ENCODE measurements at places on chromosomes 5 and 9.

DNA sequence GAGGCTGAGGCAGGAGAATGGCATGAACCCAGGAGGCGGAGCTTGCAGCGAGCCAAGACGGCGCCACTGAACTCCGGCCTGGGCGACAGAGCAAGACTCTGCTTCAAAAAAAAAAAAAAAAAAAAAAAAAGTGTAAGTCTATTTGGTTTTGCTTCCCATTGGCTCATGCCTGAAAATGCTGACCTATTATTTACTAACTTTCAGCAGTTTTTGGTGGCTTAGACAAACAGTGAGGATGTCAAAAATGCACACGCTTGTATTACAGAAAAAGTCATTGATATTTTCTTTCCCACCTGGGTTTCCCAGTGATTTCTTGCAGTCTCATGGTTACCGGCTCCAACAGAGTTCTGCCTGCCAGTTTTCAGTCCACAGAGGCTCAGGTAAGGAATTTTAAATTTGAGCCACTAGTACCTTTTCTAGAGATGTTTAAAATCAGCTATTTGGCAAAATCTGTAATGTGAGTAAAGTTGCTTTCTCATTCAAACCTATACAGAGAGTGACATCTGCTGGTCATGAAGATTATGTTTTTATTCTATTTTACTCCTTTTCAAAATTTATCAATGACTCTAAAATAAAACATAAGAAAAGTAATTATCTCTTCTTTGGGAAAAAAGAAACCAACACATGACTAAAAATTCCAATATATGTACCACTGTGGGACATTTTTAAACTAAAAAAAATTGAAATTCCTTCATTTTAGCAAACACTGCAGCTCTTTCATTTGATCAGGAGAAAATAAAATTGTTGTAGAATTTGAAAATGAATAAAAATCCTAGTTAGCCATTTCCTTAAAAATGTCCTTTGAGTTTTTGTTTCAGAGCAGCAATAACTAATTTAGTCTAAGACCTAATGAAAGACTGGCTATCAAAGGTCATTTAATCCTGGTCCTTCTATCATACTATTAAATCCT lies 8.8 kb downstream of the FAM200C start:
- DNase-seq, result peak; percentile 56

DNA sequence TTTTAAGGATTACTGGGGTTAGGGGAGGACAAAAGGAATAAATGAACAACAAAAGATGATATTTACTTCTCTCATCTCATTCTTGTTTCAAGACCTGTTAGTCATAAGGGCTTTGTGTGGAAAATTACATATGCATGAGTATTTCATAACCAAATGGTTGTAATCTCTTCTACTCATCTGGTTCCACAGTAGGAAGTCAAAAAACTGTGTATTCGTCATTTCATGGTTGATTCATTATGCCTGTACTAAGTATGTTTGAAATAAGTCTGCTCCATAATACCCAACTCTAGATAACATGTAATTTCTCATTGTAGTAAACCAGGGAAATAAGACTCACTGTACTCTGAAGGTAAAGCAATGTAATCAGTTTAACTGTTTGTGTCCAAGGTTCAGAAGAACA lies 212.9 kb downstream of the ARRDC3 start:
- DNase-seq, result no peak

GRCh38 chr9:86679909-86680308 lies 267.4 kb downstream of the GAS1 start:
- DNase-seq, result no peak

DNA sequence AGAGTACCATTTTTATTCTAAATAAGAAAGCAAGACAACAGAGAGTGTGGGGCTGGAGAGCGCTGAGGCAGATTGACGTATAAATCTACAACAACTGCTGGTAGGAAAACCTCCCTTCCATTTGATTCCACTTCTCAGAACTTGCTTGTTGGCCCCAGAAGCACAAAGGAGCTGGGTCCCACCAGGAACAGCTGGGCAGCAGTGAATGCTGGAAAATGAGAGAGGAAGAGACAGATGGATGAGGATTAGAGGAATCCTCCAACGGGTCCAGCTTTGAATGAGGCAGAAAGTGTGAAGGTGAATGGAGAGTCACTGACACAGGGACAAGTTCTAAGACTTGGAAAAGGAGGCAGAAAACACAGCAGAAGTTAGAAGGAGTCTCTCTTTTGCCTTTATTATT lies 14.8 kb downstream of the TAS2R1 start:
- DNase-seq, result no peak

DNA sequence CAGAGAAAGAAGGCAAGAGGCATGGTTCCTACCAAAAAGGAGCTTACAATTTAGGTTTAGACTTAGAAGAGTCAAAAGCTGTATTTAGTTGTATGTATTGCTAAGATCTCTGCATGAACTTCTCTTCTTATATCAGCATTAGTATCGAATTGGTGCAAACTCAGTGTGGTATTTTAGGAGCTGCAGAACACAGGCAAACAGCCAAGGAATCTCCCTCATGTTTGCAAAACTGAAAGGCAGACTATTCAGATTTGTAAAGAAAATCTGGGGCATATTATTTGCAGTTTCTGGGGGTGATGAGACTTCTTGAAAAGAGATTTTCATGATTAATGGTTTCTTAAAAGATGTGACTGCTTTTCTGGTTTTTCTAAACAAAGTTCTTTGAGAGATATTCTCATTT lies 252.7 kb downstream of the CEMIP2 start:
- DNase-seq, result peak; percentile 7

GRCh38 chr9:75505654-75506053 lies 384.8 kb upstream of the PCSK5 start:
- no peak for DNase-seq

DNA sequence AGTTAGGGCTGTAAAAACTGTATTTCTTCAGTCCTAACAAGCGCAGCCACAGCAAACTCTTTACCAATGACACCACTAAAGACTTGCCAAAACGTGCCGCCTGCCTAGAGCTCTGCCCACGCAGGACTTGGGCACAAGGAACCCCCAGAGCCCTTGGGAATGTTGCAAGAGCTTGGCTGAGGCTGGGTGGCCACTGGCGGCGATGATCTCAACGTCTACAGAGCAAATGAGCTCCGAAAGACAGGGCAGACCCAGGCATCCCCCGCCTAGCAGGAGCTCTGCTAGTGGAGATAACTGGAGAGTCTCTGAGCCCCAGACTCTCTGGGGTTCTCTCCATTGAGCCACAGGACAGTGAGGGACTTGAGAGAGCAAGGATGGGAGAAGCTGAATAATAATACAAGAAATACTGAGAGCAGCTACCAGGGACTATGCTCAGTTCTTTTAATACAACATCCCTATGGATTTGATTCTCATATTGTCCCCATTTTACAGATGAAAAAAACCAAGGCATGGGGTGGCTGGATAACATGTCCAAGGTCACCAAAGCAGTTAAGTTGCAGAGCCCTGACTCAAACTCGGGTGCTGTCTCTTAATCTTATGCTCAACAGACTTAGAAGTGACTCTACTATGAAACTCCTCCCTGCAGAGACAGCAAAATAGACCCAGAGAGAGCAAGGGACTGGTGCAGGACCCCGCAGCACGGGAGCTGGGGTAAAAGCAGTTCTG lies 32.5 kb downstream of the SHB start:
- no peak for DNase-seq

GRCh38 chr5:132830436-132831094 lies at the start of gene SHROOM1:
TSS of gene SHROOM1 (minus strand) at chr5:132830647. CDS start at chr5:132826140, 4,507 bp downstream.
- DNase-seq, result peak; percentile 69

DNA sequence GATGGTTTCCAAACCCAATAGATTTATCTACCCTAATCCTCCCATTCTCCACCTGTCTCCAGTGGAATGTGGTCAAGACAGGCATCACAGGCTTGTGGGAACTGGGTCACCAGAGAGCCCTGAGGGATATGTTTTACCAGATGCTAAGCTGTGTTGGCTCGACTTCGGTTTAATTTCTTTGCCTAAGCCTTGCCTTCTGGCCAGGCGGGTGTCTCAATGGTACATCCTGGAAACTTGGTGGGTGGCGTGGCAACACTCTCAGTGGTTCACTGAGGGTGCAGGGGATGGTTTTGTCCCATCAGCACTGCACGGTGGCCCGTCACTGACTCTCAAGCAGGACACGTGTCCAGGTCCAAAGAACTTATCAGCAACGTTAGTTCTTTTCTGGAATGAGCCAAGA lies 192.2 kb downstream of the TENT4A start:
- peak; percentile 53 for DNase-seq

GRCh38 chr5:765948-766631 lies 18.4 kb downstream of the ZDHHC11B start:
- no peak for DNase-seq

- no peak for DNase-seq
Observed at GRCh38 chr9:26132746-26133312, 454.6 kb upstream of the TUSC1 start.

- peak; percentile 41 for DNase-seq
Observed at GRCh38 chr5:42666869-42667268, 89.7 kb upstream of the CCDC152 start.

DNA sequence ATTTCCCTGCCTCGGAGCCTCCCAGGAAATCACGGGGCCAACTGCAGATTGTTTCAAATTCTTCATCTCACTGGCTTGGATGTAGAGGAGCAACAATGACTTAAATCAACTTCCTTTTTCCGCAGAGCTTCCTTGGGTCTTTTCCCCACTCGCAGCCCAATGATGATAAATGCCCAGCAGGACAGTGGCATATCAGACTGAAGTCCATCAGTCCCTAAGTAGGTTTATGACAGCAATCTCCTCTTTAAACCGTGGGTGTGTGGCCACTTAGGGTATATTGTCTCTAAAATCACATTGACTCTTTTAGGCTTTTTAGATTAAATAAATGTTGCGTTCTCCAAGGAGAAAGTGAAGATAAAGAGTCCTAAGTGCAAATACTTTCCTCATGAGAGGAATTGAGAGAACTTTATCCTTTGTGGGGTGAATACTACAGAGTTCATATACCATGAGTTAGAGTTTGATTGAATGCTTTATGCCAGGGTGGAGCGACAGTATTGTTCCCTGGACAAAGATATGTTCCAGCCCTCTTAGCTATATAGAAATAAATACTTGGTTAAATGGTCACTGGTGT lies 59.1 kb downstream of the IQGAP2 start:
- no peak for DNase-seq

DNA sequence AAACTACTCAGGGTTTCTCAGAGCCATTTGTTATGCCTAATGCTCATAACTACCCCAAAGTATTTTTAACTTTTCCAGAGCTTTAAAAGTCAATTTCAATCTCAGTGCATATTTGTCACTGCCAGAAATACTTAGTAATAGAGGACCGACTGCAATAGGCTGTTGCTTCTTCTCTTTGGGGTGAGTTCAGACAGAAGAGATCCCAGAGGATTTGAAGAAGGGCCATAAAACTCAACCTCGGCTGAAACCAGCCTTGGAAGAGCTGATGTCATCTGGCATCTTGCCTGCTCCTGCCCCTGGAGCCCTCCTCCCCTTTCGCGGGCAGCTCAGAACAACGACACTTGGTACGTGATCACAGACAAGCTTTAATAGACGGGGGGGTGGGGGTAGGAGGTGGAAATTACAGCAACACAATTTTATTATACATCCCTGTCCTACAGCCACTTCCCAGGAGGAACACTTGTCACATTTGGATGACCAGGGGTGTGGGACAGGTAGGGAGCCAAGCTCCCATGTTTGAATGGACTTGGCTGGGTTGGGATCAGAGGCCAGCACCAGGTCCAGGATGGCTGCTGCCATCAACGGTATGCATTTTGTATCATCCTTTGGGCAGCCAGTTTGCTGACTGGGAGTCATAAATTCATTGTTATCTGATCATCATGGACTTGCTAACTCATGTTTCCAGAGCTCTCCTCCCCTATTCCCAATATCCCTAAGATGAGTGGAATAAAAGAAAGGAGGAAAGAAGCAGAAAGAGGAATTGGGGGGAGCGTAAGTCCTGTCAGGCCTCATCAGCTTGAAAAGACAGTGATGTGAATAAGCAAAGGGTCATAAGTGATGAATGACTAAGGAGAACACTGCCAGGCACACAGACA lies 186.6 kb upstream of the PANK3 start:
- DNase-seq, result peak; percentile 64

GRCh38 chr9:127368852-127369402 lies 28.0 kb upstream of the SLC2A8 start:
- DNase-seq, result no peak

DNA sequence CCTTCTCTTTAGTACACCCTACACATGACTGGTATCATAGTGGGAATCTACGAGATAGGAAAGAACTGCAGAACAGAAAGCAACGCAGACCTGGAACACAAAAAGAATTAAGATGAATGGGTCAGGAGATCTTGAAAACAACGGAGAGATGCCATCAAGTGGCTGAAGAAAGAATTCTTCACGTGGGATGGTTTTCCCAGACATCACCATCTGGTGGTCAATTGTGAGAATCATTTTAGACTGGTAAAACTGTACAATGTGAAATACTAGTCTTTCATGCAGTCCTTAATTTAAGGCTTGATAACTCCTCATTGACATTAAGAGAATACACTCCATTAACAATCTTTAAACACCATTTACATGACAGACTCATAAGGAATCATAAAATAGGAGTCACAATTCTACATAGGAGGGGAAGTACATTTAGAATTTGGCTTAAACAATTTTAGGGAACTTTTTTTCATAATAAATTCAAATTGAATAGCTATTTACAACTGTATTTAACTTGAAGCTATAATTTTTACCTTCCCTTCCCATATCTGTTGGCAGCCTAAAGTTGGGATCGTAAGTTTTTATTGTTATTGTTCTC lies 128.4 kb upstream of the TRPM3 start:
- peak; percentile 89 for DNase-seq

DNA sequence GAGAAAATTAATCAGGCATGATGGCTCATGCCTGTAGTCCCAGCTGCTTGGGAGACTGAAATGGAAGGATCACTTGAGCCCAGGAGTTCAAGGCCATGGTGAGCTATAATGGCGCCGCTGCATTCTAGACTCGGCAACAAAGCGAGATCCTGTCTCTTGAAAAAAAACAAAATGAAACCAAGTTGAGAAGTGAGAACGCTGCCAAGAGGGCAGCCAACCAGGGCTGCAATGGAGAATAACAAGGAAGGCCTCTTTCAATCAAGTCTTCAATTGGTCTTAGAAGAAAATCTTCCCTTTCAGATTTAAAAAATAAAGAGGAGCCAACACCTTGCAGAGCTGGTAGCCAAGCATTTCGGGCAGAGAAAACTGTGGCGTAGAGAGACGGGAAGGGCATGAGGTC lies 14.7 kb downstream of the KIAA1958 start:
- DNase-seq, result no peak

DNA sequence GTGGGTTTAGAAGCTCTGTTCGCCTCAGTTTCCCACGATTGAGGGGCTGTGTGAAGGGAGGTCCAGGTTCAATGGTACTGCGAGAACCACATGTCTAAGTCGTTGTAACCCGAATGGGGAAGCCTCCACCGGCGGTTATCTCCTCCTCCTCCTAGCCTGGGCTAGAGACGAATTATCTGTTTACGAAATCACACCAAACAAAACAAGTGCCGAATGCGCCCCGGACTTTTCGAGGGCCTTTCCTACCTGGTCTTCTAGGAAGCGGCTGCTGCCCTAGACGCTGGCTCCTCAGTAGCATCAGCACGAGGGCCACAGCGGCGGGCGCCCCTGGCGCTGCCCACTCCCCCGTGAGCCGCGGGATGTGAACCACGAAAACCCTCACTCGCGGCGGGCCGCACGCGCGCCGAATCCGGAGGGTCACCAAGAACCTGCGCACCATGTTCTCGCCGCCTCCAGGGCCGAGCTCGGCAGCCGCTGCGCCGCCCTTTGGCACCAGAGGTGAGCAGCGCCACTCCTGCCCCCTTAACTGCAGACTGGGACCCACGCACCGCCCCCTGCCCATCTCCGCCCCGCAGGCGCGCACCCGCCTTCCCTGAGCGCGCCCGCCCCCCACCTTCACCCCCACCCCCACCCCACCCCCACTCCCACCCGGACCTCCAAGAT lies at the start of gene CDKN2A:
CDKN2A (minus strand) TSS at position 500 of the 663 bp plus-strand sequence.
- DNase-seq, result peak; percentile 55

GRCh38 chr5:3538886-3539285 lies 56.7 kb upstream of the IRX1 start:
- DNase-seq, result no peak

Data from eye (tissue), 1 donor.